ENCODE measurements at places on chromosomes 12 and 14.

DNA sequence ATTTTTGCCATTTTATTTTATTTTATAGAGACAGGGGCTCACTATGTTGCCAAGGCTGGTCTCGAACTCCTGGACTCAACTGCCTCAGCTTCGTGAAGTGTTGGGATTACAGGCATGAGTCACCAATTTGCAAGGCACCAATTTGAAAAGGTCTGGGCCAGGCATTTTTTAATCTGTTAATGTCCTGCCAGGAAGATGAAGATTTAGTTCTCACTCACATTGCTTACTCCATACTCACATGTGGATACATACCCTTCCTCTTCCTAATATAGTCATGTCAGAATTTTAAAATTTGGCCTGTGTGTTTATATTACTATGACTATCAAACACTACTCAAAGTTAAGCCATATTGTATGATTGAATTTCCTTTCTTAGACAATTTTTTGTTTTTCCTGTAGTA lies 15.3 kb upstream of the EML1 start:
- DNase-seq, result no peak

GRCh38 chr14:50331596-50331995 lies 19.5 kb downstream of the DMAC2L start:
- DNase-seq, result no peak

DNA sequence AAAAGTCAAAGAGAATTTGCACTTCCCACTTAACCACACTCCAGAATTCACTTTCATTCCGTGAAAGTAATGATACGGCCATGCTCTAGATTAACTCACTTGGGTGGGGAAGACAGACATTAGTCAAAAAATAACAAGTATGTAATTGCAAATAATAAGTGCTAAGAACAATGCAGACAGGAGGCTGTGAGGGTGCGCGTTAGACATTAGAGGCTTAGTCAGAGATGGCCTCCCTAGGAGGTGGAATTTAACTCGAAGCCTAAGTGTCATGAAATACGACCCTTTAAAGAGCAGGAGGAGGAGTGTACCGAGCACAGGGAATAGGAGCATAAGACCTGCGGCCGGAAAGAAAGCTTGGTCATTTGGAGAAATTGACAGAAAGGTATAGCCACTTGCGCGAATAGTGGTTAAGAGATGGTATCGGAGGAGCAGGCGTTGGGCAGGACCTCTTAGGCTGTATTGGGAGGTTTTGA lies 628 bp downstream of the SNRPF start:
- no peak for DNase-seq

DNA sequence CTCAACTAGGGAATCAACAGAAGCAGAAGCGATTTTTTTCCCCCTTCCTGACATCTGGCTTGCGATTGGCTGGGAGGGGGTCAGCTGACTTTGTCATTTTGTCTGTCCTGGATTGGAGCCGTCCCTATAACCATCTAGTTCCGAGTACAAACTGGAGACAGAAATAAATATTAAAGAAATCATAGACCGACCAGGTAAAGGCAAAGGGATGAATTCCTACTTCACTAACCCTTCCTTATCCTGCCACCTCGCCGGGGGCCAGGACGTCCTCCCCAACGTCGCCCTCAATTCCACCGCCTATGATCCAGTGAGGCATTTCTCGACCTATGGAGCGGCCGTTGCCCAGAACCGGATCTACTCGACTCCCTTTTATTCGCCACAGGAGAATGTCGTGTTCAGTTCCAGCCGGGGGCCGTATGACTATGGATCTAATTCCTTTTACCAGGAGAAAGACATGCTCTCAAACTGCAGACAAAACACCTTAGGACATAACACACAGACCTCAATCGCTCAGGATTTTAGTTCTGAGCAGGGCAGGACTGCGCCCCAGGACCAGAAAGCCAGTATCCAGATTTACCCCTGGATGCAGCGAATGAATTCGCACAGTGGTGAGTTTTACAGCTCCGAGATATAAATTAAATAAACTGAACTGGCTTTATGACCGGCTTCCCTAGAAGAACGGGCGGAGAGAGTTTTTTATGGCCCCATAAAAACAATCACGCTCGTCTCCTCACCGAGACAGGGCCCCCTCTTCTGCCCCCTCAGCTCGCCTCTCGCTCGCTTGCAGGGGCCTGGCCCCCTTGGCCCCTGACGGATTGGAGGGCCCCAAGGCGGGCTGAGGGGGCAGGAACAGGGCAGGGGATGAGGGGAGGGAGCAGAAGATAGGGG lies at the start of gene HOXC6:
TSS of gene HOXC6 (plus strand) at position 127 of the 888 bp plus-strand sequence. CDS start at position 209, 82 bp downstream.
- DNase-seq, result no peak

DNA sequence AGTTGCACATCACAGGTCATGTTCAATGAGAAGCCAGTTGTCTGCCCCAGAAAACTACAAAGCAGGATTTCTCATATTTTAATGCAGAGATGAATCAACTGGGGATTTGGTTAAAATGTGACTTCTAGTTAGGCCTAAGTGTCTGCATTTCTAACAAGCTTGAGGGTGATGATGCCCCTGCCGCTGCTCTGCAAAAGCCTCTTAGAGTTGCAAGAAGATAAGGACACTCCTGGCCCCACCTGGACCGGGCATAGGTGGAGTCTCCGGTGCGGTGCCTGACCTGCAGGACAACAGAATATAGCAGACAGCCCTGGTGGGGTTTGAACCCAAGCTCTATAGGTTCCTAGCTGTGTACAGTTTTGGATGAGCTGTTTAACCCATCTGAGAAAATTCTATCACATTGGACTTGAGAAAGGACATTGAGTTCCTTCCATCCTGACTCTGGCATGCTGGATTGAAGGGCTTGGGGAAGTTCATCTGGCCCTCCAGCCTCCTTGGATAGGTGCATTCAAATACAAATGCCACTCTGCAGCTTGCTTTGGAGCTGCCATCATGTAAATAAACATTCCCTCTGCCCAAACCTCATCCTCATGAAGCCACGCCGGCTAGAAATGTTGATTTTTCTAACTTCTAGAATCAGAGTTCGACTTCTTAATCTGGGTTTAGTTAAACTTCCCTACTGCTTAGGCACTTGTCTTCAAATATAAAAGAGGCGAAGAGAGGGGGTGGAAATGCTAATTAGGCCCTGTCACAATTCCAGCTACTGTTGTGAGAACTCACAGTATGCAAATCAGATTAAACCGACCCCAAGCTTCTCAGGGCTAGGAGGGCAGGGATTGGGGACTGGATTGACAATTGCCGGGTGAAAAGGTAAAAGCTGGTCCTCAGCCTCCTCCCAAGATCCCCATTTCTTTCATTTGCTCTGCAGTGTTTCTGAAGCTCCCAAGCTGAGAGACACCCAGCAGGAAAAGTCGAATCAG lies 1225.6 kb downstream of the VRK1 start:
- DNase-seq, result no peak

DNA sequence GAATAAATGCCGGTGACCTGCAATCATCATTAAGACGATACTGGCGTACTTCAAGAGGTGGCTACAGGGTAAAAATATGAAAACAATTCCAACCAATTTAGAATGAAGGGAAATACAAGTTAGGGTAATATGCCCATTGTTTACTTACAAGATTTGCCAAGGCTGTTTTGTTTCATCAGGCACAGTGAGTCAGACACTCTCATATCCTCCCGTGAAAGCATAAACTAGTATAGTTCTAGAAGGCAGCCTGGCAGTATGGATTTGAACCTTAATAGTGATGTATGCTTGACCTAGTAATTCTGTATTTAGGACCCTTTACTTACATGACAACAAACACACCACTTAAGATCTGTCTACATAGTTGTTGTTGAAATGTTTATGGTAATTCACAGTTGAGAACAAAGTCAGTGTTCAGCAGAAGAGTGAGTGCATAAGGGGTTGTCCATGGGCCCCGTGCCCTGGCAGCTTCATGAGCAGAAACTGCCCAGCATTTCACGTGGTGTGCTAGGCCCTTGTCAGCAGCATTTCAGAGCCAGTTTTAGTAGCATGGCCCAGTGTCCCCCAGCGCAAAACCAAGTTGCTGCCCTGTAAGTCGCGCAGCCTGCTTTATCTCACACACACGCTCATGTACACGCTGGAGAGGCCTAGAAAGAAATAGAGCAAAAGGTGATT lies 80.8 kb downstream of the EP400 start:
- DNase-seq, result peak; percentile 22

DNA sequence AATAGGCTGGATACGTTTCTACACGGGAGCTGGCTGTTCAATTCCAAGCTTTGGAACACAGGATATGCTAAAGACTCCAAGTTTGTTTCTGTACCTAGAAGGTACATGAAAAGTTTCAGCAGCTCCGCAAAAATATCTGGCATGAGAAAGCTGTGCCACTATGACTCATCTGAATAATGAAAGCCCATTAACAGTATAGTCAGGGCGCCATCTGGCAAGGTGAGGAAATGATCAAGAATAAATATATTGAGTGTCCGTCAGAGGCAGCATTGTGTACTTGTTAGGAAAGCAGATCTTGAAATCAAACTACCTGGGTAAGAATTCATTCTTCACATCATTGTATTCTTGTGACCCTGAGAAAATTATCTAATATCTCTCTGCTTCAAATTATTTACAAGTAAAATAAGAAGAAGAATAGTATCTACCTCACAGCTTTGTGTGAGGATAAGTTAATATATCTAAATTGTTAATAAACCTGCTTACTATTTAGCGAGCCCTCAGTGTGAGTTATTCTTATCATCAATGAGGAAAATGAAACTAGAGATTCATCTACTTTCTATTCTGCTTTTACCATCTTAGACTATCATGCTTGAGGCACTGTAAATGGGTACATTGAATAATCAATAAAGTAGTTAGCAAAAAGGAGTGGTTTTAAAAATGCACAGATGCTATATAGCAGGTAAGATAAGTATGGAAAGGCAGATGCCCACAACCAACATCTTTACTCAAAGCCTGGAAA lies 53.5 kb downstream of the FSCB start:
- no peak for DNase-seq

Measured in HFFc6 (cell line).